Stimulated activated CD8-positive, alpha-beta memory T cell treated with anti-CD3 and anti-CD28 coated beads, Interleukin-12 subunit alpha, Interleukin-12 subunit beta, amount 100 ng/mL, for 4 hours (primary cell): ENCODE measurements at places on chromosomes 6 and 20.

- DNase-seq: no peak
Measured at GRCh38 chr6:34152806-34153520, 7.1 kb upstream of the GRM4 start.

GRCh38 chr20:32858189-32858588, 534 bp upstream of the EFCAB8 start:
- DNase-seq: no peak

- DNase-seq: no peak
Measured at GRCh38 chr20:17493173-17493572, 38.0 kb downstream of the BFSP1 start.

DNA sequence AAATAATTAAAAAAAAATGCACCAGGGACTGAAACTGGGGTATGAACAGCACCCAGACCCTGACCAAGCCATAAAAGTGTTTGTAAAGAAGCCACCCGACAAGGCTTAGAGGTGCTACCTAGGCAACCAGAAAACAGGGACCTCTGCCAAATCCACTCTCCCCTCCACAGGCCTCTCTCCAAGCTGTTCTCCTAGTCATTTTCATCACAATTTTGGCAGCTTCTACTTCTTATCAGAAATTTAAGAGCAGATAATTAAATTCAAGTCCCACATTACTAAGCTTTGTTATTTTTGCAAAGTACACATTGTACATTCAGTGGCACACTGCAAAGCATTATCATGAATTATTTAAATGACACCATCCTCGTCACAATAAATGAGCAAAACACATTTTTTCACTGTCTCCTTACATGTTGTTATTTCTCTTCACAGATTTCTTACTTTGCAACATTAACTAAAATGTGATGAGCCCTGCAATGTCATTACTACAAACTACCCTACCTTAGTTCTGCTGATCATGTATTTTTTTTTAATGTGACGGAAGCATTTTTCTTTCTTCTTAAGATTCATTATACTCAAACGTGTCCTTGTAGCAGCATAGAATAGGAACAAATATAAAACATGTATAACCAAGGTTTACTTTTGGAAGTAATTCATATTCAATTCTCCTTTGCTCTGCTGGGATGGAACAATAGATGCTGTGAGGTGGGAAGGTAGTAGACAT, 38.1 kb downstream of the ECT2L start:
- no peak for DNase-seq

DNA sequence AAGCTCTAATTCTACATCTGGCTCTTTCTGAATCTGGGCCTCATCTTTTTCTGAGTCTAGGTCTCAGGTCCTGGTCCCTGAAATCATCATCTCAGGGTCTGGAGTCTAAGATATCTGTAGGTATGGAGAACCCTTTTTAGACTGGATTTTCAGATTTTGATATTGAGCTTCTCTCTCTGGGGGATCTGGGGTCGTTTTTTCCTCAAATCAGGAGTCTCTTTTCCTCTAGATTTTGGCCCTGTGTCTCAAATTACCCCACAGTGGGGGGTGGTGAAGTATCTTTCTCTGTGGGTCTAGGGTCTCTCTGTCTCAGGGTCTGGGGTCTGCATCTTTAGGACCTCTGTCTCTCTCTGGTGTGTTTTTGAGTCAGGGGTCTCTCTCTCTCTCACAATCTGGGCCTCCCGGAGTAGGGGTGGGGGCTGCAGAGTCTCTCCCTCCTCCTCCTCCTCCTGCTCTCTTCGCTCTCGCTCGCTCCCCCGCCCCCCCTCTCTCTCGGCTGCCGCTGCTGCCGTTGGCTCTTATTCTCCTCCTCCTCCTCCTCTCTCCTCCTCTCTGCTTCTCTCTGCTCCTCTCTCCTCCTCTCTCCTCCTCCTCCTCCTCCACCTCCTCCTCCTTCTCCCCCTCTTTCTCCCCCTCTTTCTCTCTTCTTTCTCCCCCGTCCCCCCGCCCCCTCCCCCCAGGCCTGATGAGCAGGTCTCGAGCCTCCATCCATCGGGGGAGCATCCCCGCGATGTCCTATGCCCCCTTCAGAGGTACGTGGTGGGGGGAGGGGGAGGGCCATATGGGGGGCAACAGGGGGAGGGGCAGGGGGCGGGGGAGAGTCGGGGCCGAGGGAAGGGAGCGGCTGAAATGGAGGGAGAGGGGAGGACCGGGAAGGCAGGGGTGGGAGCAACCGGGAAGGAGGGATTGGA, at the start of gene SYNGAP1:
SYNGAP1 (plus strand) TSS at position 486 of the 911 bp plus-strand sequence; CDS start at position 686, 200 bp downstream.
- no peak for DNase-seq

GRCh38 chr6:89359561-89359960, 7.0 kb upstream of the UBE2J1 start:
- no peak for DNase-seq

DNA sequence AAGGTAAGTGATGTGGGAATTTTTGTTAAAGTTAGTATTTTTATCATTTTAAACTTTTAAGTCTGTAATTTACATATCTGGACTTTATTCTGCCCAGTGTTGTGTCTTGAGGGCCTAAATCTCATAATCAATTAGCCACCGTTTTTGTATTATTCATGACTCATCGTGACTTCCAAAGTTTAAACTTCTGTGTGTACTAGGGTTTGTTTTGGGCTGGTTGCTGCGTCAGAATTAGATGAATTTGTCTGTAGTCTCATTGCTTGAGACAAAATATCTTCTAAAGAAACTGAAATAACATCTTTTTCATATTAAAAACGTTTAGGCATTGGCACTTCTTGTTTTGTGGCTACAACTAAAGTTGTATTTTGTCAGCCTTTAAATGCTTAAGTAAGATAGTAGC, 41.3 kb downstream of the CDYL start:
- no peak for DNase-seq

DNA sequence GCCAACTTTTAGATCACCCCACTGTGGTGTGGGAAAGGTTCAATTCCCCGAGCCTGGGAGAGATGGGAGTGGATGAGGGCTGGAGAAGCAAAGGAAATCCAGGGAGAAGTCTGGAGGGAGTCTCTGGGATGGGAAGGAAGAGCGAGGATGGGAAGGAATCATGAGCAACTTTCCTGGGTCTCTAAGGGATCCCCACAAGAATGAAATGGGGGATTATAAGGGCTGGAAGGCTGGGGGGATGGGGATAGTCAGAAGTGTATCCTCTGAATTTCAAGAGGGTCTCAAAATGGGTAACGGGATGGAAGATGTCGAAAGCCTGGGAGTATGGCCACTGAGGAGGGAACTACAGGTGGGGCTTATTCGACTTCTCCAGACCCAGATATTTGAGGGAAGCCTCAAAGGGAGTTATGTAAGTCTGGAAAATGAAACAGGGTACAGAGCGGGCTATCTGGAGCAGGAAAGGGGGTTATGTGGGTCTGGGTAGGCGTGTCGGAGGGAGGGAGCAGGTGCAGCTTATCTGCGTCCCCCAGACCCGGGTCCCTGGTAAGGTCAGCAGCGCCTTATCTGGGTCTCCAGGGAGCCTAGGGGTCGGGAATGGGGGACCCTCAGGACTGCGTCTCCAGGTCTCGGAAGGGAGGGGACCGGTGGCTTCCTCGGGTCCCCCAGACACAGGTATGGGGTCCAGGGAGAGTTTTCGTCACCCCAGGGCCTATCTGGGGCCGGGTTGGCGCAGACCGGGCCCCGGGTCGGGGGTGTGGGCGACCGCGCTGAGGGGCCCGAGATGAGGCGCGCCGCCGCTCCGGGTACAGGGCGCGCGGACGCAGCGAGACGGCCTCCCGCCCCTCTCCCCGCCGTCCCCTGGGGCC, 550 bp downstream of the PLAGL2 start:
- DNase-seq: no peak

- DNase-seq: no peak
Measured at GRCh38 chr6:90544081-90544480, 42.8 kb downstream of the MAP3K7 start.

DNA sequence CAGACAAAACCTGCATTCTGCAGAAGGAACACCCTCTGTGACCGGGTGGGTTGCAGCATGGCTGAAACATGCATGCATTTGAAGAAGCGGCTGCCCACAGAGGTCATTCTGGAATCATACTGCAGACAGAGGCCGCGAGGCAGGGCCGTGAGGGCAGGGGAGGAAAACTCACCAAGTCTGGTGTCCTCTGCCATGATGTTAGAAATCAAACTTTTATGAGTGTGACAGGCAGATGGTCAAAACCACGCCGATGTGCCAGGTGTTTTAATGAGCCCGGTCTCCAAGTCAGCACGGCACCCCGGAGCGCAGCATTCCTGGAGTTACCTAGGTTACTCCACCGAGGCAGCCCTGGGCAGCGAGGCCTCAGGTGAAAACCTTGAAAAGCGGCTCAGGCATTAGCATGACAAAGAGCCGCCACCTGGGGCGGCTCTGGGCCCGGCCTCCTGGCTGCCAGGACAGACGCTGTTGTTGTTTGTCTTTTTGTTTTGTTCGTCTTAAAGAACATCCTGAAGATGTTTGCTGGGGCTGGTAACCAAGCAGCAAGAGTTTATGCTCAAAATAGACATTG, 255.6 kb downstream of the ERMARD start:
- no peak for DNase-seq

DNA sequence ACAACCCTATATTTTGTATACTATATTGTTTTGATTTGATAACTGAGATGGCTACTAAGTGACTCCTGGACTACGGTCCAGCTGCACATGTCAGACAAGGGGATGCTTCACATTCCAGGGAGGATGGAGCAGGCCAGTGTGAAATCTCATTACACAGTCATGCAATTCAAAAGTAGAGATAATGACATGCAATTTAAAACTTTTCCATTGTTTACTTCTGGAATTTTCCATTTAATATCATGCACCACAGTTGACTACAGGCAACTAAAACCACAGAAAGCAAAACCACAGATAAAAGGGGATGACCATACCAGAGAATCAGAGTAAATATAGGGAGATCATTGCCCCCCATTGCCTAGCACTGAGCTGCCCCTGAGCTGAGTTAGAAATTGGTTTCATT, 366.4 kb downstream of the BTBD9 start:
- no peak for DNase-seq

GRCh38 chr6:44965708-44966107, 362.4 kb upstream of the RUNX2 start:
- DNase-seq: no peak

- DNase-seq: no peak
Measured at GRCh38 chr20:45056473-45057173, 44.3 kb downstream of the KCNS1 start.

DNA sequence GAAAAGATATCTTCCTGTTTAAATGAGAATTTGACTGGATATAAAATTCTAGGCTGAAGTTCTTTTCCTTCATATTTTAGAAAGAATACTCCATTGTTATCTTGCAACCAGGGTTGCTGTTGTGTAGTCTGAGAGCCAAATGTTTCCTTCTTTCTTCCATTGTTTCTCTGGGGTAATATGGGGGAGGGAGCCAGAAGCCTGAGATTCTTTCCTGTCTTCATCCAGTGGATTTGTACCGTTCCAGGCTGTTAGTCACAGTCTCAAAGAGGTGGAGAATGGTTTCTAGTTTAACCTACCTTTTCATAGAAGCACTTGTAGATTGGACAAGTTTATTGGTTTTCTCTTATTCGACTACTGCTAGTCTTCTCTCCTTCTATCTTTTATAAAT, 6.1 kb upstream of the ULBP3 start:
- DNase-seq: no peak

DNA sequence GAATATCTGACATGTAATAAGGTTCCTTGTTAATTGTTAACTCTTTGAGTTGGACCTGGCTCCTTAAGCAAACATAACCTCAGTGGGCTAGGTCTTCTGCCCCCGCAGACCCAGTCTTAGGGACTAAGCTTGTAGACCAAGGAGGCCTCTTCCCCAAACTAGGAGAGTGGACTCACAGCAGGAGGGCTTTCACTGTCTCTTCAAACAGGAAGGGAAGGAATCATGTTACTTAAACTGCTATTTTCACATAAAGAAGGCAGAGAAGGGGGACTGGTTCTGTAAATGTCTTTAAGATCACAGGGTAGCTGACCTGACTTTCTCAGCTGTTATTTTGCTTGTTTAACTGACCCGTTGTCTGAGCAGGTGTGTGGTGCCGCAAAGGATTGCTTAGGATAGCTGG, 34.9 kb upstream of the PRDM1 start:
- no peak for DNase-seq

DNA sequence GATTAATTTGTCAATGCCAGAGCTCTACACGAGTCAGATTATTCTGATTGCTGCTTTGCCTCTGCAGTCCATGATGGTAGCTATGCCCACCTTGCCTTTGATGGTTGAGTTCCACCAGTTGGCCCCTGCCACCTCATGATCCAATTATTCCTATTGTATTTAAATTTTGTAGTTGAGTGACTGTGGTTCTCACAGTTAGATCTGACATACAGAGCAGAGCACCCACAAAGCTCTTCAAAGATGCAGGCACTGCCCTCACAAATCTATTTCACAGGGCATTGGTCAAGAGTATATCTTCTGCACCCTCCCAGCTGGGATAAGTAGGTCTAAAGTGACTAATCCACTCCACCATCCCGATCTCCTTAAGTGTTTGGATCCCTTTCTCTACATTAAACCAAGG, 318.8 kb downstream of the EYA4 start:
- no peak for DNase-seq

GRCh38 chr6:3912361-3913076, 63.3 kb downstream of the FAM50B start:
- DNase-seq: no peak

DNA sequence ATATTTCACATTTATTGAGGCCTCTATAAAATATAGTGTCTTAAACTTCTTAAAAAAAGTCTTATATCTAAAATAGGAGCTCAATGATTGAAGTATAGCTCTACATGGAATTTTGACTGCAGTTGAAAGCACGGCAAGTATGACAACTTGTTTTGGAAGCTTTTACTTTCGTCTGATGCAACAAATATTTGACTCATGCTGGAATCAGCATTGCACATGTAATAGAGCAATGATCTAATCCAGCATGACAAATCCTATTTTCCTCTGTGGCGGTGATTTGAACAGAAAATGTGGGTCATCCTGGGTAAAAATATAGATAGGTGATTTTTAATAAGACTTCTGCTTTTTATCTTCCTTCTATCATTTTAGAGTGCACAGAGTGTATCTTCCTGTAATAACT, 111.6 kb downstream of the TINAG start:
- DNase-seq: no peak

GRCh38 chr6:26521600-26522391, 16.4 kb upstream of the HMGN4 start:
- peak; percentile 61 for DNase-seq

DNA sequence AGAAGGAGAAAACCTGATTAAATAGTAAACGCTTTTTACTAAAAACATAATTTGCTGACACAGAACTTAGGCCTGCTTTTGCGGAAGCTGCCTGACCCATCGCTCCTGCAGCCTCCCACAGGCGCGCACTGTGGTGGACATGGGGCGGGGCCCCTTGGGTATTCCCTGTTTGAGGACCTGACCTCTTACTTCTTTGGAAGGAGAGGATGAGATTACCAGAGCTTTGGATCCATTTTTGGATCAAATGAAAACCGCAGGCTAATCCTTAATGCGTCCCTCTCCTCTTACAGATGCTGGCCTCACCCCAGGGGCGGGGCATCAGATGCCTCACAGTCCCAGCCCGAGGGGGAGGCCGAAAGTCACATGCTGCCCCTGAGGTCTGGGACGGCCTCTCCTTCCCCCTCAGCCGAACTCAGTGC, 151.0 kb downstream of the SCML4 start:
- no peak for DNase-seq

GRCh38 chr20:36051318-36052116, 83.1 kb downstream of the CNBD2 start:
- no peak for DNase-seq
